ENCODE measurements at places on chromosomes 6 and 20. TPM values are rescaled to one million over a fixed set of nuclear protein-coding genes. Genes with fewer than 3 reads are reported as not detected.

Gene PTCRA
- not detected for total RNA-seq

- H3K4me1 ChIP-seq: peaks cover 33% of the 10 kb centered on the region
- no peak overlapping the region for H3K4me3 ChIP-seq
- H3K27ac ChIP-seq: peak overlapping the region; percentile 18
Observed at GRCh38 chr6:32110632-32111031, 1.5 kb upstream of the TNXB start.

- DNase-seq: no peak
- H3K36me3 ChIP-seq: no peaks in the 10 kb centered on the region
- H3K4me1 ChIP-seq: no peaks in the 10 kb centered on the region
- no peak overlapping the region for H3K27ac ChIP-seq
- H3K4me3 ChIP-seq: no peak overlapping the region
Observed at GRCh38 chr20:24651171-24651975, 181.9 kb downstream of the SYNDIG1 start.

DNA sequence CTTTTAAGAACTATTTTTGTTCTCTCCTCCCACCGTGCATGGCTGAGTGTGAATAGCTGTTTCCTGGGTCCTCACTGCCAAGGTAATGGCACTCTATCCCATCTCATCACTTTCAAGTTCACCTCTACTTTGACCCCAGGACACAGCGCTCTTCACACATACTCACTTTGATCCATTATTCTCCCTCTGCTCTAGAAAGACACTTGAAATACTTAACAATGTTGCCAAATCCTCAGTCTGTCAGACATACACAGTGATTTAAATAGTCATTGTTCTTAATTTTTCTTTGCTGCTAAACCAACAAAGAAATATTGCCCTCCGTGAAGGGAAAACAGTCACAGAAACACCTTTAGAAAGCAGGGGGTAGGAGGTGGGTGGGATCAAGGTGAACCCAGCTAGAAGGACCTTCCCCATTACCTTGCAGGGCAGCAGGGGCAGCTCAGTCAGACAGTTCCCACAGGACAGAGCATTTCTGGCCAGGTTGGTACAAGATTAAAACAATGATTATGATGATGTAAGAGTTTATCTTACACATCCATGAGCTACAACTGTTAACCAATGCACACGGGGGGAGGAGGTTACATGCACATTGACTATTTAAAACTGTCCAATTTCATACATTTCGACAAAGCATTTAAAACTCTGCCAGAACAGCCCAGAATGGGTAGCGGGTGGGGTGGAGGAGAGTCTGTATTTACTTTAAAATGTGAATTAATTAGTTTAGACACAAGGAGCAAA is 2.4 kb downstream of the SLC22A23 start:
- peak overlapping the region; percentile 64 for H3K27ac ChIP-seq
- H3K27me3 ChIP-seq: no peaks in the 10 kb centered on the region
- peaks cover 29% of the 10 kb centered on the region for H3K4me1 ChIP-seq
- H3K36me3 ChIP-seq: no peaks in the 10 kb centered on the region

DNA sequence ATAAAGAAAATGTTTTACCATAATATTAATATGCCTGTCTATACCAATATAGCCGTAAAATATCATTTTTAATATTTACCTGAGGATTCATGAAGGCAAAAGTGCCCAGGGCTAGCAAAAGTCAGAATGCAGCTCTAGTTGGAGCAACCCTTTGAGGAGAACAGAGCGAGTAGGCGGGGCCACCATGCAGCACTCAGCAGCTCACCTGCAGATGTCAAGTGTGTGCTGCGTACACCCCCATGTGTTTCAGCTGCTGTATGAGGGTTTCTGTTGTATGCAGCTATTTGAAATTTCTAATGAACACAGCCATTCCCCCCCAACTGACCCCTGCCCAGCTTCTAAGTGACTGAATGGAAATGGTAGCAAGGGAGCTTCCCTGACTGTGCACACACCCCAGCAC is 508.0 kb downstream of the QKI start:
- H3K27me3 ChIP-seq: no peaks in the 10 kb centered on the region
- H3K4me1 ChIP-seq: no peaks in the 10 kb centered on the region
- H3K27ac ChIP-seq: no peak overlapping the region
- no peak for DNase-seq

DNA sequence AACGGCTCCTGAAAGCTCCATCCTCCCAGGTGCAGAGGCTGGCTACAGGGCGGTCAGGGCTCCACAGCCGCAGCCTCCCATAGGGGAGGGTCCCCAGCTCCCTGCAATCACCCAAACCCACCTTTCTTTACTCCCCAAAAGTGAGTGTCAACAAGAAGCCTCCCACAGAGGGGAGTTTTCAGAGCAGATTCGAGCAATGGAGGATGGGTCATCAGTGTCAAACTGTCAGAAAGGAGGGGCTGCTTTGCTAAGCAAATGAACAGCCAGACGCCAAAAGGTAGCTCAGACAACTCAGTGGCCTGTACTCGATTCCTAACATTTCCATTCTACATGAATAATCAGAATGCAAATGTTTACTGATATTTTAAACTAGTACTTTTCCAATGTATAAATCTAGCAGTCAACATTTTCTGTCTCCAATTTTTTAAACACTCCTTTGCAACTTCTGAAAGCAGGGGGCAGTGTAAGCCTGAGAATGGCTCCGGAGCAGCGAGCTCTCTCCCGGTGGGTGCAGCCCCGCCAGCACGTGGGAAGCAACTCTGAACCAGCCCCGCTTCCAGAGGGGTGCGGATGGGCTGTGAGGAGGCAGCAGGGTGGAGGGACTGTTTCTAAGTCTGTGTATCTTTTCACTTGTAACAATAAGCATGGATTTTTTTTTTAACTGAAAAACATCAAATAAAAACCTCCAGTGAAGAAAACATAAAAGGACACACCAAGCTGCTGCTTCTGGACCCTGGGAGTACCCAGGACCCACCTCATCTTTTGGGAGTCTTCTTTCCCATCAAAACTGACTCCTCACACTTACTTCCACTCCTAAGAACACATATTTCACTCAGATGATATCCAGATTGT is 54.9 kb downstream of the TAF4 start:
- no peaks in the 10 kb centered on the region for H3K4me1 ChIP-seq
- no peaks in the 10 kb centered on the region for H3K27me3 ChIP-seq
- peak; percentile 51 for DNase-seq
- no peak overlapping the region for H3K27ac ChIP-seq

Data from body of pancreas (tissue), 4 donors.